NCI-H82 (cell line): ENCODE measurements at places on chromosomes 1 and 21.
A peak's percentile ranks its signal among the peaks of the same experiment; 100 is the strongest.

GRCh38 chr21:15015622-15016471, 49.0 kb downstream of the NRIP1 start:
- no peak for DNase-seq

GRCh38 chr1:90719330-90720144, 2.4 kb upstream of the BARHL2 start:
- DNase-seq = no peak

DNA sequence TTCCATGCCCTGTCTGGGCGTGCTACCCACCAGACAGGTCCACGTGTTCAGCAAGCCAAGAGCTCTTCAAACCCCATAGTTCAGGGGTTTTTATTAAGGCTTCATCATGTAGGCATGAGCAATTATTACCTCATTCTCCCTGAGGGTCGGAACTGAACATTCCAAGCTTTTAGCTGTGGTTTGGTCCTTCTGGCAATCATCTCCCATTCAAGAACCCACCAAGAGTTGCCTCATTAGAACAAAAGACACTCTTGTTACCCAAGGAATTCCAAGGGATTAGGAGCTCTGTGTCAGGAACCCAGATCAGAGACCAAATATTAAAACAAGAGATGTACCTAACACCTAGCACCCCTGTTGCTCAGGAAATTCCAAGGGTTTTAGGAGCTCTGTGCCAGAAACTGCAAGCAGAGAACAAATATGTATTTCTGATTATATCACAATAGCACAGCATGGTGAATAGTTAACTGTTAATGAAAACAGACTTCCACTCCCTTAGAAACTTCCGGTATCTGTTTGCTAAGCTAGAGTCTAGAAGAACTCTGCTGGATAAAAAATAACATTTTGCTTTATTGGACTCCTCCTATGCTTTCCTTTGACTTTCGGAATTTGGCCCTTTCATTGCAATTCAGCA, 201.2 kb upstream of the L1TD1 start:
- no peak for DNase-seq

DNA sequence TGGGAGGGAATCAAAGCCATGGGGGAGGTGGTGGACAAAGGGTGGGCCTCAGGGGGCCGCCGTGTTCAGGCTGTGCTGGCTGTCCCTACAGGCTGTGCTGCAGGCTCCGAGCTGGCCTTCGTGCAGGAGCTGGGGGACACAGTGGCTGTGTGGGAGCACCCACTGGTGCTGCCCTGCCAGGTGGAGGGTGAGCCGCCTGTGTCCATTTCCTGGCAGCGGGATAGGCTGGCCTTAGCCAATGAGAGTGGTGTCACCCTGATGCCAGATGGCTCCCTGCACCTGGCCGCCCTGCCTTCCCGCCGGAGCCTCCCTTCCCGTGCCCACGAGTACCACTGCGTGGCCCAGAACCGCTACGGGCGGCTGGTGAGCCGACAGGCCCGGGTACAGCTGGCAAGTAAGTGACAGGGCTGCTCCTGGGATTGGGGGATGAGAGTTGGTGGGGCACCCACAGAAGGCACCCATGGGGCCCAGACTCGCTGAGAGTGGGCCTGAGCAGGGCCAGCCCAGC, 20.2 kb downstream of the SLC27A3 start:
- no peak for DNase-seq

DNA sequence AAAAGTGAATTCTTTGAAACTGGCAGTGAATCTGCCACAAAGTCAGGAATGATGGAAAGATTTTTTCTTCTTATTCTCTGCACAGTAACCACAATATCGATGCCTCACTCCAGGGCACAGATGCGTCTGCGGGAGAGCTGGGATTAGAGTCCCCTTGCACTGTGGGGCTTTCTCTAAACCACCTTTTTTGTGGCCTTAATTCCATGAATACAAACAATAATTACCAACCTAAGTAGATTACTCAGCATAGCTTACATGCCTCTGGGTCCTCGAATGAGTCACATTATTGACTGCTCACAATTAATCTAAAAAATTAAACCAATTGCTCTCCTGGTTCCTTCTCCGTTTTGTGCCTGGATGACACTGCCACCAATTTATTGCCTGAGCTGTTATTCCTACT, 125.8 kb downstream of the KAZN start:
- peak; percentile 19 for DNase-seq

GRCh38 chr1:55362558-55362957, 147.4 kb upstream of the USP24 start:
- no peak for DNase-seq

DNA sequence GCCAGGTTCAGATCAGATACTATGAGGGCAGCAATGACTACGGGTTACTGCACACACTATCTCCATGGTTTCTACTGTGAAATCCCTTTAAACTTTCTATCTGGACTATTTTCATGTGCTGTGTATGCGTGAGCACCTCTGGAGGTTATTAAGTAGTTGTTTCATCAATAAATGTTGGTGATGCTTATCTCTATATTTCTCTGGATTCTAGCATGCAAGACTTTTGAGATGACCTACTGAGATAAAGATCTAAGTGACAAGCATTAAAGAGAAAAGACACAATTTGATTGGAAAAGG, 194.0 kb downstream of the NRIP1 start:
- no peak for DNase-seq

DNA sequence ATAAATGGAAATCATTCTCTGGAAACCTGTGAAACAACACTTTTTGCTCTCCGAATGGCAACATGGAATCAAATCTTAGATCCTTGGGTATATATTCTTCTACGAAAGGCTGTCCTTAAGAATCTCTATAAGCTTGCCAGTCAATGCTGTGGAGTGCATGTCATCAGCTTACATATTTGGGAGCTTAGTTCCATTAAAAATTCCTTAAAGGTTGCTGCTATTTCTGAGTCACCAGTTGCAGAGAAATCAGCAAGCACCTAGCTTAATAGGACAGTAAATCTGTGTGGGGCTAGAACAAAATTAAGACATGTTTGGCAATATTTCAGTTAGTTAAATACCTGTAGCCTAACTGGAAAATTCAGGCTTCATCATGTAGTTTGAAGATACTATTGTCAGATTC, 45.7 kb downstream of the PTGFR start:
- DNase-seq = no peak

DNA sequence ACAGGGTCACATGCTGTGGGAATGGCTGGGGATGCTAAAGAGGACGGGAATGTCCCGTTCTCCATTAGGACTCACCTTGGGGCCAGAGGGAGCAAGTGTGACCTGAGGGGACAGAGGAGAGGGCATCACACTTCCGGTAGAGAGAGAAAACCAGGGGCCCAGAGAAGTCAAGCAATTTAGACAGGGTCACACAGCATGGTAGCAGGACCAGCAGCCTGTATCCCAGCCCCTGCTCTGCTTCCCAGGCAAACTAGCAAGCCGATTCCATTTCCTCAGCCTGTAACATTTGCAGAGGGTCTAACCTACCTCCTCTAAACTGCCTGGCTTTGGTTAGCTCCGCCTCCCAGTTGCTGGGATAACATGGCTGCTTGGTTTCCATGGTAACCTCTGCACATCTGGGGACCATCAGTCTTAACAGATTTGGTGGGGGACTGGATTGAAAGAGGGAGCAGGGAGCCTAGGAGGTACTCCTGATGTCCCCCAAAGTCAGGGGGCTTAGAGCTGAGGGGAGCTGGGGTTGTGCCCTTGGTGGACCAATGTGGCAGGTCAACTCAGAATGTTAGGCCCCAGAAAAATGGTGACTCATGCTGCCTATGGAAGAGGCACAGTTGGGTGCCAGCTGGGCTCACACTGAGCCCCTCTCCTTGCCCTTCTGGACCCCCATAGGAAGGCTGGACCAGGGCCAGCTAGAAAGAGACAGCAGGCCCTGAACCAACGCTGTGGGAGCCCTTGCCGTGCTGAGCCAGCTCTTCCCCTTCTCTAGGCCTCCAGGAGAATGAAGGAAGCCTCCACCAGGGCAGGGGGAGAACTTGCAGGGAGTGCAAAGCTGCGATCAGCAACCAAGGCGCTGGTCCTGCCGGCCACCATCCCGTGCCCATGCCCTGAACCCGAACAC, 9.5 kb downstream of the COL16A1 start:
- peak; percentile 22 for DNase-seq

DNA sequence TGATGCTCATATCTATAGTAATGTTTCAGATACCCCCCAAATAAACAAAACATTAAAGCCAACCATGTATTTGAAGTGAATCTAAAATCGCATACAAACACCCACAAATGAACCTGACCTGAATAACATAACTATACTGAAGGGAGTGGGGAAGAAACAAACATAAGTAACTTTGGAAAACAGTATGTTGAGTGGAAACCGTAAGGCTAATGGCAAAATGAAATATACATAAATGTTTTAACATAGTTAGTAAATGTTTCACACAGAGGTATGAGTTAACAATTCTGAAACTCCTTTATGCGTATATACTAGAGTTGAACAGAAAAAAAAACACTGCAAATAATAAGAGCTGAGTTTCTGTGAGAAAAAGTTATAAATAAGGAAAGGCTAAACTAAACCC, 125.6 kb downstream of the ACBD6 start:
- no peak for DNase-seq

DNA sequence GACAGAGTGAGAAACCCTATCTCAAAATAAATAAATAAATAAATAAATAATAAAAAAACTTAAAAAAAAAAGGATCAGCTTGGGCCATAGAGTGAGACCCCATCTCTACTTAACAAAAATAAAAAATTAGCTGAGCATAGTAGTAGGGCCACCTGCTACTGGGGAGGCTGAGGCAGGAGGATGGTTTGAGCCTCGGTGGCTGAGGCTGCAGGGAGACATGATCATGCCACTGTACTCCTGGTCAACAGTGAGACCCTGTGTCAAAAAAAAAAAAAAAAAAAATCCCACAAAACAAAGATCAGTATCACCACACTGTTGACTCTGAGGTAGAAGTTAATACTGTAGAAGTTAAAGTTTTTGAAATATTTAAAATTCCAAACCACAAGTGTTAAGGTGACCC, 29.1 kb downstream of the SLC16A1 start:
- DNase-seq = no peak

DNA sequence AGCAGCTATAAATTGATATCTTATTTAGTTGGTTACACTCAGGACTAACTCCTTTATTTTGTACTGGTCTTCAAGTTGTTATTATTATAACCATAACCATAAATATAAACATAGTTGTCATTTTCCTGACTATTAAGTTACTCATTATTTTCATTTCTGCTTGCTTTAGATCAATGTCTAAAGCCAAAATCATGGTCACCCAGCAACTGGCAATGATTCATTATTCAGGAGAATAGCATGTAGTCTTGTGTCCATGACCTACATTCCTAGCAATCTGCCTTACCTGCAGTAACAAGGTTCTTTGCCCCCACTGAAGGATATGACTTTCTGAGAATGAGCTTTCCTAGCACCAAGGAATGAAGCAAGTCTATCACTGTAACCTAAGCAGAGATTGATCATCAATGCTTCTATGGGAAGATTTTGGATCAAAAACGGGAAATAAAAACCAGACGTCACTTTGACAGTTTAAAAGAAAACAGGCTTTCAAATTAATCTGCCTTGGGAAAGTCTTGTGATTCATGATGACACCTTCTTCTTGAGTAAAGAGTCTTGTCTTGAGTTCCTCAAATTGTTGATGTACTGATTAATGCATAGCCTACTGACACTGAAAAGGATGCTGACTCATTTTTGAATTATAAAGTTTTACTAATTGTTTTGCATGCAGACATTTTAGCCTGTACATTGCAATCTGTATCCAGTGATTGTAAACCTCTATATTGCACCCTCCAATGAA, 203.3 kb upstream of the IVNS1ABP start:
- DNase-seq = no peak

- DNase-seq = peak; percentile 37
These were observed 17.1 kb downstream of the RNF220 start for GRCh38 chr1:44422161-44422560.

- DNase-seq = peak; percentile 17
These were observed 117.6 kb downstream of the CENPF start for GRCh38 chr1:214720561-214720960.

GRCh38 chr1:15116966-15117365, 36.6 kb upstream of the TMEM51 start:
- no peak for DNase-seq

- no peak for DNase-seq
These were observed 147.7 kb downstream of the CDC42BPA start for GRCh38 chr1:227170361-227171166.

DNA sequence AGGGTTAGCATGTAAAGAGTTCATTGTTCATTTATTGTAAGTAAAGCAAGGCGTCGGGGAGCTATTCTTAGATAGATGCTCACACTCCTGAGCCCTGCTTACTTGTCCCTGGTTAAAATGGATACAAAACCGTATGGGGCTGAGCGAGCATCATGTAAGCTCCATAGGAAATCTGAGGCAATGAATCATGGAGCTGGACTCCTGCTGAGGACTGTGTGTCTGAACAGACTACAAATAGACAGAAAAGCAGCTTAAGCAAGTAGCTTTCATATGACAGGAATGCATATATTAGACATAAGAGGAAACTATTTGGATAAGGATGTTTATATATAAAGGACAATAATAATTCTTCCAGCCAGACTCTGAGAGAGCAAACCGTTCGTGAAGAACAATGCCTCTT, 604.9 kb upstream of the PTBP2 start:
- DNase-seq = no peak

- DNase-seq = peak; percentile 42
These were observed 399.2 kb upstream of the VAMP3 start for GRCh38 chr1:7371926-7372325.

DNA sequence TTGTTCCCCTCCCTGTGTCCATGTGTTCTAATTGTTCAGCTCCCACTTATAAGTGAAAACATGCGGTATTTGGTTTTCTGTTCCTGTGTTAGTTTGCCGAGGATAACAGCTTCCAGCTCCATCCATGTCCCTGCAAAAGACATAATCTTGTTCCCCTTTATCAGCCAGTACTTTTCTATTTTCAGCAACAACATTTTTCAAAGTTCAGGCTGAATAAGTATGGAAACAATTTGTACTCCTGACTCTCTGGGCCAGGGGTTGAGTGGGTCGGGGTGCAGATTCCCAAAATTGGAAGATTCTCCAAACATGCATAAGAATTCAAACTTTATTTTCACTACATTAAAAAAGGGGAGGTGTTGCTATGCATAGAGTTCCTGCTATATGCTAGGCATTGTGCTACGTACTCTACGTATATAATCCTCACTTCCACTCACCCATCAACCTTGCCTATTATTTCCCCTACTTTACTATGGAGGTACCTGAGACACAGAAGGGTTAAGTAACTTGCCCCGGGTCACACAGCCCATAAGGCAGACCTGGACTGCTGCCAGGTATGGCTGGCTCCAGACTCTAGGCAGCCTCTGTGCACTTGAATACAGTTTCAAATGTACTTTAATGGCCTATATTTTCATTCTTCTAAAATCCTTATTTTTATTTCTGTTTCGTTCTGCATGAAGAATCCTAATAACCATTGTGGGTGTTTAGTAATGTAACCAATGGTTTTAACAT, 117.1 kb upstream of the C8B start:
- no peak for DNase-seq

DNA sequence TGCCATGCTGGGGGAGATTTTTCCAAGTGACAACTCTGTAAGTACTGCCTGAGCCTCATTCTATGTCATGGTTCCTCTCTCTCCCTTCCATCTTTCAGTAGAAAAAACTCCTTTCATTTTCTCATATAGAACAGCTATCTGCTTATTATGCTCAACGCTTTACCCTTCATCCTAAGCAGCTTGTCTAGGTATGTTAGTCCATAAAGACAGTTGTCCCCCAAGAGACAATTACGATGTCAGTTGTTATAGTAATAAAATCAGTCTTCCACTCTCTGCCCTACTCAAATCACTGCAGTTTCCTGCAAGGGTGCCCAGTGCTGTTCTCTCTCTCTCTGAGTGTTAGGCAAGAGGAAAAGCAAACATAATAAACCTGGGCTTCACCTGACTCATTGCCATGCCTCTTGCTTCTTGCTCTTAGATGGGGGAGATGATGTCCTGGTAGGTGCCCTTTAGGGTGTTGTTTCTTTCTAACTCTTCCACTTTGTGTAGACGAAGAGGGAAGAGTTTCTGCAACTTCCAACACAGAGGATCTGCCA, 59.4 kb downstream of the PAPPA2 start:
- no peak for DNase-seq
